Activated naive CD4-positive, alpha-beta T cell (primary cell): ENCODE measurements at places on chromosomes 12 and 14.

DNA sequence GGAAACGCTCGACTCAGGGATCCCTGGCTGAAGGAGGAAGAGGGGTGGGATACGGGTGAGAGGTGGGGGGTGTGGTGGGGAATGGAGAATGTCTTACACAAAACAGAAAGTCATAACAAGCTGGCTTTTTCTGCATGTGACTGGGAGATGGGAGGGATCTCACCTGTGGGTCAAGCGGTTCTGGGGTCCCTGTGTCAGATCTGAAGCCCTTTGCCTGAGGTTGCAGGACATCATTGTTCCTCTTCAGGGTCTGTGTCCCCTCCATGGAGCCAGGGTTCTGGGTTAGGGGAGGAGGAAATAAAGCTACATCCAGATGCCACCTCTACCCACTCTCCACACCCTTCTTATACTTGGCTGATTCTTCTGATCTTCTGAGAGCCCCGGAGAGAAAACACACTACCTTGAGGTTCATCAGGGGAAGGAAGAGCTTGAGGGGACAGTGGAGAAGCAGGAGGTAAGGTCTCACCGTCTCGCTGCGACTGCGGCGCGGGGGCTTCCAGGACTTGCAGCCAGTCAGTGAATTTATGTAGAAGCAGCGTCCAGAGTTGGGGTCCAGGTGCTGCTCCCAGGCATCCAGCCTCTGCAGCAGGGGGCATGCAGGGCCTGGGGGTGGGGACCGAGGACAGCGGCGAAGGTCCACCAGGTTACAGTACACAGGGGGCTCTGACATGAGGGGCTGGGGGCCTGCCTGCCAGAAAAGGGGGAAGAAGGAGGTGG lies 2.5 kb downstream of the ARHGAP9 start:
- no peak for DNase-seq

GRCh38 chr12:121532503-121533393 lies 48.1 kb downstream of the KDM2B start:
- no peak for DNase-seq

GRCh38 chr12:83261998-83262397 lies 575.3 kb downstream of the TMTC2 start:
- DNase-seq: no peak

DNA sequence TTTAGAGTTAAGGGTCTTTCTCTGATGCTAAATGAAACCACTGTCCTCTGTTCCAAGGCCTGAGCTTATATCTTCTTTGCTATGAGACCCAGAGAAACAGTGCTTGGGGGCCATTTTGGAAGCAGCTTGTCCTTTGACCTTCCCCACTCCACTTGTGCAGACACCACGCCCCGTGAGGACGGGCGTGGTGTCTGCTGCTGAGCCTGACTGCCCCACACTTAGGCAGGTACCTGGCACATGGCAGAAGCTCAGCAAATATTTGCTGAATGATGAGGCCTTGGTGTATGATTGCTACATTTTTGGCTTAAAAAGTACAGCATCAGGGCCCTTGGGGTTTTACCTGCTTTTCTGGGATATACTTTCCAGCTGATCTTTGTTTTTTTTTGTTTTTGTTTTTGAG lies 69.9 kb downstream of the RASSF3 start:
- DNase-seq: no peak

DNA sequence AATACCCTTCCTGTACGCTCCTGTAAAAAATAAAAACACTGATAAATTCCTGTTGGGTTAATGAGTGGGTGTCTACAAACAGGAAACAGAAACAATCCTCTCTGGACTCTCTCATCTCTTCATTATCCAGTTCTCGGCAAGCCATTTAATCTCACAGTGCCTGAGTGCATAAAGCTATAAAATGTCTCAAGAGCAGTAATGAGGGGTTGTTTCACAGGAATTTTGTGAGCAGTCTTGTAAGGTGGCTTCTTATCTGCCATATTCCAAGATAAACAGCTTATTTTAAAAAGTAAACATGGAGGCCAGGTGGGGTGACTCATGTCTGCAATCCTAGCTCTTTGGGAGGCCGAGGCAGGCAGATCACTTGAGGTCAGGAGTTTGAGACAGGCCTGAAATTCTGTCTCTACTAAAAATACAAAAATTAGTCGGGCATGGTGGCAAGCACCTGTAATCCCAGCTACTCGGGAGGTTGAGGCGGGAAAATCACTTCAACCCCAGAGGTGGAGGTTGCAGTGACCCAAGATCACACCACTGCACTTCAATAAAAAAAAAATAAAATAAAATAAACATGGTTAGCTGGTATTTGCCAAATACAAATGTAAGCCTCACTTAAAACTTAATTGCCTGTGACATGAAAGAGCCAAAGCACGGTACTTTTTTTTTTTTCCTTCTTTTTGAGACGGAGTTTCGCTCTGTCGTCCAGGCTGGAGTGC lies 54.0 kb downstream of the CLIP1 start:
- DNase-seq: no peak

GRCh38 chr14:71698673-71699072 lies 233.6 kb upstream of the RGS6 start:
- no peak for DNase-seq
